CD8-positive, alpha-beta memory T cell (primary cell): ENCODE measurements at places on chromosomes 12 and 14.

DNA sequence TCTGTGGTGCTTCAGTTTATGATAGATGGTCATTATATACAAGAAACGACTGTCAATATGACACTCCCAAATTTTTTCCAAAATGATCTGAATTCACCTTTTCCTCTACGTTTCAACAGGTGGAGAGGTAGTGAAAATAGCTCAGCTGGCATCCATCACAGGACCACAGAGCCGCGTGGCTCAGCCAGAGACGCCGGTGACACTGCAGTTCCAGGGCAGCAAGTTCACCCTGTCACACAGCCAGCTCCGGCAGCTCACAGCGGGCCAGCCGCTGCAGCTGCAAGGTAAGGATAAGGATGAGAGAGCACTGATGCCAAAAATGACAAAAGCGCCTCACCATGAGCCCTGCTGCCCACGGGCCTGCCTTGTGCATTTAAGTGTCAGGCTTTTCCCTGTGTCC, 73.9 kb downstream of the EP400 start:
- no peak for DNase-seq

DNA sequence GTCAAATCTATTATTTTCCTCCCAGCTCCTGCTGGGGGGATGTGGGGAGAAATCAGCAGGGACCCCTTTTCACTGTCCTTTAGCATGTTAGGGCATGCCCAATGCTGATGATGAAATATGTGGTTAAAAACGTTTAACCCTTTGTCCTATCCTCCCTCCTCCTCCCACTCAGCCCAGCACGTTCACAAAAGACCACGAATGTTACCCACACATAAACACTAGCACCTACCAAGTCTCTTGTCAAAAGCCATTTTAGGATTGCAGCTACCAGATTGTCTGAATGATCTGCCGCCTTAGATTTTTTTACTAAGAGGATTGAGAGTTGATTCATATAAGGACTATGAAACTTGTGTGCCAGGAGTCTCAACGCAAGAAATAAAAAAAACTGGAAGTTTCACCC, 70.4 kb downstream of the TBK1 start:
- no peak for DNase-seq

GRCh38 chr12:124927201-124928094, 13.0 kb upstream of the UBC start:
- DNase-seq = peak; percentile 83

- DNase-seq = no peak
Observed at GRCh38 chr14:64117671-64118402, 176.3 kb downstream of the ESR2 start.

- DNase-seq = no peak
Observed at GRCh38 chr12:10279937-10280336, 27.7 kb upstream of the KLRD1 start.

- peak; percentile 41 for DNase-seq
Observed at GRCh38 chr14:20697273-20698017, 8.9 kb downstream of the ANG start.

GRCh38 chr12:47078733-47079467, 521 bp upstream of the PCED1B start:
- peak; percentile 34 for DNase-seq

DNA sequence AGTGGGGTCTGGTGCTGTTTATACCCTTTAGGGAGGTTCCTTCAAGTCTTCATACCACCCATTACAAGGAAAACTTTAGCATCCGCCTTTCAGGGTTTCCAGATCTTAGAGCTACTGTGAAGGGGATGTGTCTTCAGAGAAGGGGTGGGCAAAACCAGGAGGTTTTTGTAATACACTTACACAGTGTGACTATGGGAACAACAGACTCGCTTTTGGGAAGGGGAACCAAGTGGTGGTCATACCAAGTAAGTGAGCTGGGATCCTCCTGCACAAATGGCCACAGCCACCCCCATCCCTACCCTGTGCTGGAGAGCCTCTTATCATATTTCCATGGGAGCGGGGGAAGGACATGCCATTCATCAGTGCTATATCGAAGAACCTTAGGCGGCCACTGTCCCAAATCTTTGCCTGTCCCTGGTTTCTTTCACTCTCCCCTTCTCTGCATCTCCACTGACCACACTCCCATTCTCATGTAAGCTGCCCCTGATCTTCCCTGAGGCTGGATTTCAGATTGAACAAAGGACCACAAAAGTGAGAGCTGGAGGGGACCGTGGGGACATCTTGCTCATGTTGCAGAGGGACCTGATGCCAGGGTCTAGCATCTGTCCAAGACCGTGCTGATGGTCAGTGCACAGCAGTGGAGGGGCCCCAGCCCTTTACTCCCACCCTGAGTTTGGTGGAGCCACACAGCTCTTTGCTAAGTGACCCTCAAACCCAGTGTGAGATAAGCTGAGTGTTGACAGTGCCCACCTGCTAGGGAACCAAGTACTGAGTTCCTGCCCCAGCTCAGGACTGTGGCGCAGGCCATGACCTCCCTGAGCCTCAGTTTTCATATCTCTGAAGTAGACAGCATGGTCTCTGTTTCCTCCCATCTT, 51.4 kb downstream of the DAD1 start:
- DNase-seq = no peak

GRCh38 chr12:129827866-129828384, 75.9 kb downstream of the TMEM132D start:
- DNase-seq = no peak

DNA sequence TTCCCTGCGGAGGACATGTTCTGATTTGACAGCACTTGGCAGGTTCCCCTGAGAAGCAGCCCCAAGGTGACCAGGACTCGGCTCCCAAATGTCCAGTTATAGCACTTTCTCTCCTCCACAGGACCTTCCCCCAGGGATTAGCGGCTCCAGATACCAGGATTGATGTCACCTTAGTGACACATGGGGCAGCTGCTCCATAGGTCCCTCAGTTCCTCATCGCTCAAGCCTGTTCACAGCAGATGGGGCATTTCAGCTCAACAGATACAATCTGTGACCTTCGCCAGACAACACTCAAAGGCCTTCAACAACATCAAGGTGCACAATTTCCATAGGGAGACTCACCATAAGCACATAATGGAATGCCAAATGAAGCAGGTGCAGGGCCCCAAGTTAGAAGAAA, 67.9 kb upstream of the ZFP36L1 start:
- DNase-seq = no peak

GRCh38 chr12:47135578-47135977, 55.8 kb upstream of the AMIGO2 start:
- no peak for DNase-seq

DNA sequence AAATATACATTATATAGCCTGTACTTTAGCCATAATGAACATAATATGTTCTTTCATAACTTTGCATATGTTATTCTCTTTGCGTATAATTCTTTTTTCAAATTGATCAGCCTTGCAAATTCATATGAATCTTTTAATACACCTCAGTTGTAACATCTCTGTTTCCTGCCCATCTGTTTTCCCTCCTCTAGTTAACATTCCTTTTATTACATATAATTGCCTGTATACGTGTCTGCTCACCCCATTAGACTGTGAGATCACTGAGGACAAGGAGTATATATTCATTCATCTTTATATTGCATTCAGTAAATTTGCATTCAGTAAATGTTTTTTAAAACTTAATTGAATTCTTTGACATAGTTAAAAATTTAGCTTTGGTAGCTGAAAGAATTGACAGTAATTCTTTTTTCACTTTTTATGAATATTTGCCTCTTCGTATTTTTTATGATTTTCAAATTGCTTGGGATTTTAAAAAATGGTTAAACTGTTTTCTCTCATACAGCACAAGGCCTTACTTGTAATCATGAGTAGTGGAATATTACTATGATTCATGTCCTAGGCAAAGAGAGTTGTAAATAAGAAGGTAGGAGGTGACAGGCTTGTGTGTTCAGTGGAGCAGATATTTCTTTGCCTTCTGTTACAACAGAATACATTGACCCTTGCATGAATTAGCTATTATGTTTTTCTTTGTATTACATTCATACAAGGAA, 32.8 kb upstream of the KLHL42 start:
- no peak for DNase-seq

GRCh38 chr14:78164226-78164853, 5.8 kb upstream of the NRXN3 start:
- no peak for DNase-seq

DNA sequence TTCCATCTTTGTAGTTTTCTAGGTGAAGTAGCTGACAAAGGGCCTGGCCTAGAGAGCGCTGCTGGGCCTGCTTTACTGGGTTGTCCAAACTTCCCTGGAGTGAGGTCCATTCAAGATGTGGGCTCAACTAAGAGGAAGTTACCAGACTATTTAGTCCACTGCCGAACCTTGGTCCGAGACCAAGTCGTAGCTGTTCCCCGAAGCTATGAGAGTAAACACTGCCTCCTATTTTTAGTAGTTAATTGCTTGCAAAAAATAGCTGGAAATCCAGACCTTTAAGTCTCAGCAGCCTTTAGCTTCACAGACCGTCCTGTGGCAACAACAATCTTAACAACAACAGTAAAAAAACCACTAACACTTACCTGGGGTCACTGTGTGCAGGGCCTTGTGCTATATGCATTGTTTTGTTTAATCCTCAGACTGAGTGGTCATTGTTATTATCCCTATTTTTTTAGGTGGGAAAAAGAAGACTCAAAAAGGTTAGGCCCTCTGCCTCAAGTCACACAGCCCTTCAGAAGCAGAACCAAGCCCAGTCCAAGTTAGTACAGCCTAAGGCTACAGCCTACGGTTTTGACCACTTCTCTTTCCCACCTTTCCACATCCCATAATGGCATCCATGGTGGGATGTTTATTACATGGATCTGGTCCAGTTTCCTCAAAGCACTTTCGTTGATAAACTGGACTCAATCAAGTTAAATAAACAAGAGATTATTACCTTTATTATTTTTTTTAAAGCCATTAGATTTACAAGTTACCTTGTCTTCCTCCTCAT, 30.6 kb downstream of the SOCS2 start:
- DNase-seq = no peak

GRCh38 chr12:131076791-131077747, 123.4 kb downstream of the ADGRD1 start:
- no peak for DNase-seq

DNA sequence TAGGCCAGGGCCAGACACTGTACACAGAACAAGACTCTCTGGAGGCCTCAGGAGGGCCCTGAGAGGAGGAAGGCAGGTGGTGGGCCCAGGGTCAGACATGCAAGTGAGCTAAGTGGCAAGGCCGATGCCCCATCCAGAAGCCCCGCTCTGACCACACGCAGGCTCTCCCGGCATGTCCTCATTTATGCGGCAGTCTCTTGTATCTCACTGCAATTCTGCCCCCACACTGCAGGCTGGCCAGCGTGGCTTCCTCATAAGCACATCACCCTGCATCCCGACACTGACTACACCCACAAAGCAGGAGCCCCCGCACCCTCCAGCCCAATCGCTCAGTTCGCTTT, 17.5 kb downstream of the SSH1 start:
- DNase-seq = peak; percentile 18

DNA sequence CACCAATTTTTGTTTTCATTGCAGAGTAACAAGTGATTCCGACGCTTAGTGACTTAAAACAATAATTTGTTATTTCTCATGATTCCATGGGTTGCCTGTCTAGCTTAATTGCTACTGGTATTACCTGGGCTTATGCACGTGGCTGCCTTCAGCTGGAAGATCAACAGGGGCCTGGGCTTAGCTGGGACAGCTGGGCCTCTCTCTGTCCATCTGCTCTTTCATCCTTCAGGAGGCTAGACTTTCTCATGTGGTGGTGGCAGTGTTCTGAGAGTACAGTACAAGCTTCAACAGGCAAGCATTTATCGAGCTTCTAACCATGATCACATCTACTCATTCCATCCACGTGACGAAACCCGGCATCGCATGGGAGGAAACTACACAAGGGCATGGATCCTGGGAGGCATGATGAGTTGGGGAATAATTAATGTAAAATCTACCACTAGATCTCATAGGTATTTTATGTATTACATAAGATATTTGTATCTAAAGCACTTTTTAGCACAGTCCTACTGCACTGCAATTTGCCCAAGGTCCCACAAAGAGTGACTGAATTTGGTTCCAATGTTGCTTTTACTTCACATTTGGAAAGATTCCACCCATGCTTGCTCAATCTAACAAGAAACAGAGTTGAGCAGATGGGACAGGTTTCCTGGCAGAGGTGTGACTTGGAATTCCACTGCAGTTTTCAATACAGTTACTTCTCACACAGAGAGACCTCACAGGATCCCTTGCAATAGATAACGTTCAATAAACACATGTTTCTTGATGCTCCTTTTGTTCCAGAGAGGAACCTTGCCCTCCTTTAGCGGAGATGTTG, 153.1 kb upstream of the FRMD6 start:
- no peak for DNase-seq

GRCh38 chr14:87133073-87133801, 859.7 kb downstream of the GALC start:
- DNase-seq = no peak

DNA sequence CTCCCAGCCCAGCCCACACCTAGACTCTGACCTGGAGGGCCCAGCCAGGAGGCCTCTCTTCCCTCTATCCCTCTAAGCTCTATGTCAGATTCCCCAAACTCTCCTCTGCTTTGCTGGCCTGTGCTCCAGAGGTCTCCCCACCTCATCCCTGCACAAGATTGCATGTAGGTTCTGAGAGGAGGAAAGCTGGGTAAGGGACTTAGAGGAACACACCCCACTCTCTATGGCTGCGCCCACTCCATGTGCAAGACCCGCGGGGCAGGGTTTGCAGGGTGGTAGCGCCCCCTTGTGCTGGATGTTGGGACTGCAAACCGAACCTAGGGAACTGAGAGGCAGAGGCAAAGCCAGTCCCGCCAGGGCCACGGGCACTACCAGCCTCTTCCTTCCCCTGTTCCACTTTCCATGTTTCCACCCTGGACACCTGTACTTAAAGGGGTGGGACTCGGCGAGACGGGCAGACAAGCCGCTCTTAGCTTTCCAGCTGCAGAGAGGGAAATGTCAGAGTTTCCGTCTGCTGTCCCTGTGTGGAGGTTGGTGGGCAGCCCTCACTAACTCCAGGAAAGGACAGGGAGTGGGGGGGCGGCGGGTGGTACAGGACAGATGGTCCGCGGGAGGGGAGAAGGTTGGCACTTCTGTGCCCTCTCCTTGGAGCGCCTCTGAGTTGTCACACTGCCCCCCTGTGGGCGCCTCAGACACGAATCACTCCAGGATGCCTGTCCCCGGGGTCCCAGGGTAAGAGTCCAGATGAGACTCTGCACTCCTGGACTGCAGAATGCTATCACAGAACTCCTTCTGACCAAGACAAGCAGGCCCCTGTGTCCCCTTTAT, 16.8 kb downstream of the MMP14 start:
- peak; percentile 79 for DNase-seq

GRCh38 chr12:104958001-104958804, at the start of gene SLC41A2:
SLC41A2 (minus strand) TSS chr12:104958290; CDS start chr12:104928527, 29,763 bp downstream.
- peak; percentile 69 for DNase-seq

DNA sequence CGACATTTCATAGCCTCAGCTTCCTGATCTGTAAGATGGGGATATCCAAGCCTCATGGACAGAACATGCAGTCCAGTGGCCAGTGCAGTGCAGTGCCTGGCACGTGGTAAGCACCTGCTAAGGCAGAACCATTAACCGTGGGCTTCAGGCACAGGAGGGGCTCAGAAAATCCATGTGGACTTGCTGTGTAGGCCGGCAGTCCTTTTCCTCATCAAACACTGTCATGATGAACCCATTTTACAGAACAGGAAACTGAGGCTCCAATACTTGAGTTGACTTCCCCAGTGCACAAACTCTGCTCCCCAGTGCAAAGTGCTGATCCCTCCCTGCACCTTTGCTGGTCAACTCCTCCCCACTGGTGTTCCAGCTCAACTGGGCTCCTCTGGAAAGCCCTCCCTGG, 18.0 kb downstream of the TRPV4 start:
- no peak for DNase-seq
